ENCODE measurements at places on chromosomes 4 and X.
A peak's percentile ranks its signal among the peaks of the same experiment; 100 is the strongest.

DNA sequence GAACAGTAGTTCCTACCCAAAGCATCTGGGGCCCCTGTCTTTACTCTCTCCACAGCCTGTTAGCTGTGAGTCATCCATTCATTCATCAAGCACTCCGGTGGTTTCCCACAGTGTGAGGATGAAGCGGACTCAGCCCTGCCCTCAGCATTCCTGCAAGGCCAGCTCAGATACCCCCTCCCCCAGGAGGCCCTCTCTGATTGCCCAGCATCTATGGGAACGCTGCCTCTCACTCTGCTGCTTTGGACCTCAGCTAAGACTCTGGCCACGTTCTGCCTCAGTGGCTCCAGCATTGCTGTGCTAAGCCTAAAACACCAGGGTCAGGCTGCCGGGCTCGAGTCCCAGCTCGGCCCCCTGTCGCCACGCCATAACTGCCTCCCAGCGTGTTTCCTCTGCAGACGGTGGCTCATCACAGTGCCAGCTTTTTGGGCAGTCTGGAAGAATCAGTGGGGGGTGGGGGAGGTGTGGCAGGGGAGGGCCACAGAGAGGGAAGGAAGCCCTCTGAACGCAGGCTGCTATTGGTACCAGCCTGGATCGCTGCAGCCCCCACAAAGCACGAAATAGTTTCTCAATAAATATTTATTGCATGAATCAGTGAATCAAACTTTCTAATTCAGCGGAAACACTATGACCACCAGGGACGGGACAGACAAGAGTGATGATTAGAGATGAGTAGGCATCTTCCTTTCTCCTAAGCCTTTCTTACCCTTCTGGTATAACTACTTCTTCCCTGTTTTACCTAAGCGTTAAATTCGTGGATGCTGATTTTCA, 74.4 kb downstream of the SORCS2 start:
- DNase-seq, result peak; percentile 95

- DNase-seq, result no peak
Measured at GRCh38 chrX:103535206-103535605, 15.9 kb upstream of the RAB40A start.

DNA sequence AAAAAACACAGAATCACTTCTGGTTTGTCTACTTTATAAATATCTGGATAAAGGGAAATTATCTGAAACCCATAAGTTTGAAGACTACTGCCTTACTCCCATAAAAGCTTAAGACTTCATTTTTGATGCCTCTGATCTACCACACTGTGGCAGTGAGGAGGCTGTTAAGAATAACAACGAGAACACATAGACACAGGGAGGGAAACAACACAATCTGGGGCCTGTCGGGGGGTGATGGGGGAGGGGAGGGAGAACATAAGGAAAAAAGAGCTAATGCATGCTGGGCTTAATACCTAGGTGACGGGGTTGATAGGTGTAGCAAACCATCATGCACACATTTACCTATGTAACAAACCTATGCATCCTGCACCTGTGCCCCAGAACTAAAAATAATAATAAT, 573.7 kb downstream of the GBA3 start:
- DNase-seq, result no peak

DNA sequence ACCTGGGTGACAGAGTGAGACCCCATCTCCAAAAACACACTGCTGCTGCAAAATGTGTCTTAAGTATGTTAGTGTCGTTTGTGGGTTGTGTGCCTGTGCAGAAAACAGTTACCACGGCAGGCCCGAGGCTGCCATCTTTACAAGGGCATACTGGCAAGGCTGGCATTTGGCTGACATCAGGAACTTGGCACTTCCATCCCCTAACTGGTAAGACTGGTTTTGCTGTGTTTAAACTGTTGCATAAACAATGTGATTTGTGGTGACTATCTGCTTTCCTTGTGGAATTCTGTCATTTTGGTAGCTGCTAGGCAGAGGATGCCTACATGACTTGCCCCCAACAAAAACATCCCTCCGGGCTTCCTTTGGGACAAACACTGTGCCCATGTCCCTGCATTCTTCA, 12.3 kb downstream of the LRP2BP start:
- DNase-seq, result no peak

DNA sequence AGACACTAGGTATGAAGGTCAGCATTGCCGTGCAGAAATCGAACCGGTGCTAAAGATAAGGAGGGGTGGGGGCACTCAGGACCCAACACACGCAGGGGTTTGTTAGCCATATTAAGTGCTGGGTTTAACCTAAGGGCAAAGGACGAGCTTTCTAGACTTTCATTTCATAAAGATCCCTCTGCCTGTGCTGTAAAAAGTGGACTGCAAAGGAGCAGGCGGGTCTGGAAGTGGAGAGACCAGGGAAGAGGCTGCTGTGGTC, 1.3 kb downstream of the CASP3 start:
- DNase-seq, result no peak

DNA sequence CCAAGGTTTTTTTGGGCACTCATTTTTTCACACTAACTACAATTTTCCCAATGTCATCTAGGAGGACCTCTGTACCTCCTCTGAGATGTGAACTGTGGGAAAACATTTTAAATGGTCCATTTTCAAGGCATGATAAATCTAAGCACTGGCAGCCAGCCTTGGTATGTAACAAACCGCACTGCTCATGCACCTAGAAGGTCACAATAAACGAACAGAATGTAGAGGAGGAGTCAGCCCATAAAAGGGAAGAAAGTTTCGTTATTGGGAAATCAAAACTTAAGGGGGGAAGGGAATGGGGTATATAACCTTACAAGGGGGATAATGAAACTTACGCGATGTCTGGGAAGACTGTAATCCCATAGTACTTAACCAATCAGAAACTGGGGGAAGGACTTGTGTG, 16.4 kb downstream of the COX18 start:
- no peak for DNase-seq

DNA sequence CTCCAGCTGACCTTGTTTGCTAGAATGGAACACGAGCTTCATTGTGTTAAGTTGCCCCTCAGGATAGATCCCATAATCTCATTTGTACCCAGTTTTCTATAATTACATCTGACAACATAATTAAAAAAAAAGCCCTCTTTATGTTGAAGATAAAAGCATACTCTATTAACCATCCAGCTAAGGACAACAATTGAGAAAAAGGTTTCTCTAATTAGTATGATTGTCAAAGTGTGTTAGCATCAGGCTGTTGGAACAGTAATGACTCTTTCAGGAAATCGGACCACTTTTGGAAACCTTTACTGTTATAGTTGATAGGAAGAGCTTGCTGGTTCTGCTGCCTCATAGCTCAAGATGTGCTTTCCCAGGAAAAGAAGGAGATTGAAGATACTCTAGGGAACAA, 172.6 kb downstream of the FHIP1A start:
- no peak for DNase-seq

DNA sequence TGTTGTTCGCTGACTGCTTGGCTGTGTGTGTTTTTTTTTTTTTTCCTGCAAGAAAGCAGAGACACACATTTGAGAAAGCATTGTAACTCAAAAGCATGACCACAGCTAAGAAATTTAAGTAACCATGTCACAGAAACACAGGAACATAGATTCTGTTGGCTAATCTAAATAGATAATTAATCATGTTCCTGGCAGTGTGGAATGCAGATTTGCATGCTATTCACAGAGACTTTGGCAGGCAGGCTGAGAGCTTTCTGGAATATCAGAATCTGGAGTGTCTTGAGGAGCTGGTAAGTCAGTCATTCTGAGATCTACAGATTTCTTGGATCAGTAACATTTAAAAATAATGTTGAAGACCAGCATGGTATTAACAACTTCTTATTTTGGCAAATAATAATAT, 33.2 kb upstream of the SMS start:
- no peak for DNase-seq

- no peak for DNase-seq
Measured at GRCh38 chr4:71545168-71545567, 206.3 kb downstream of the SLC4A4 start.

DNA sequence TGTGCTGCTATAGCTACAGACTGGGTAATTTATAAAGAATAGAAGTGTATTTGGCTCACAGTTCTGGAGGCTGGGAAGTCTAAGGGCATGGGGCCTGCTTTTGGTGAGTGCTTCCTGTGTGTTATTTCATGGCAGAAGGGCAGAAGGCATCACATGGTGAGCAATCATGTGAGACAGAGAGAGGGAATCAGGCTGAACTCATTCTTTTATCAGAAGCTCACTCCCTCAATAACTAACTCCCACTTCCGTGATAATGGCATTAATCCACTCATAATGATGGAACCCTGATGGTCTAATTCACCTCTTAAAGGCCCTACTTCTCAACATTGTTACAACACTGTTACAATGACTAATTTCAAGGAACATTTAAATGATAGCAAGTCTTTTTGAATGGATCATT, 129.4 kb downstream of the FAT4 start:
- no peak for DNase-seq

- DNase-seq, result no peak
Measured at GRCh38 chr4:171279131-171279530, 534.1 kb upstream of the GALNTL6 start.

GRCh38 chr4:3518941-3519340, 13.3 kb downstream of the LRPAP1 start:
- DNase-seq, result no peak

DNA sequence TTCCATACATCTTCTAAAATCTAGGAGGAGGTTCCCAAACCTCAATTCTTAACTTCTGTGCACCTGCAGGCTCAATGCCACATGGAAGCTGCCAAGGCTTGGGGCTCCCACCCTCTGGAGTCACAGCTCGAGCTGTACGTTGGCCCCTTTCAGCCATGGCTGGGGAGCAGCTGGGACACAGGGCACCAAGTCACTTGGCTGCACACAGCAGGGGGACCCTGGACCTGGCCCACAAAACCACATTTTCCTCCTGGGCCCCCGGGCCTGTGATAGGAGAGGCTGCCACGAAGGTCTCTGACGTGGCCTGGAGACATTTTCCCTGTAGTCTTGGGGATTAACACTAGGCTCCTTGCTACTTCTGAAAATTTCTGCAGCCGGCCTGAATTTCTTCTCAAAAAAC, 8.2 kb upstream of the TENT5D start:
- no peak for DNase-seq

DNA sequence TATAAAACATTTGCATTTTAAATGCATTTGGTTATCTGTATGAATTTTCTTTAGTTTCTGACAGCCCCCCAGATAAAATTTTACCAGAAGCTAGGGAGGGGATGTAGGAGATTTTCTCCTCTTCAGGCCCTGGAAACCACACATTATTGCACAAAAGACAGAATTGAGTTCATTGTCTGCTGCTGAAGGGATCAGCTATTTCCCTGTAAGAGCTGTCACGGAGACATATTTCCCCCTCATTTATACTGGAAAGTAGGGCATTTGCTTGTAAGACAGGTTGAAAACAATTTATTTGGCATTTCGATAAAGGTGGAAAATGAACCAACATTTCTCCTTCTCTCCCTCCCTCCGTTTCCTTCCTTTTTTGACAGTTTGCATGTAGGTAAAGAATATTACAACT, 241.3 kb upstream of the LCORL start:
- DNase-seq, result no peak

DNA sequence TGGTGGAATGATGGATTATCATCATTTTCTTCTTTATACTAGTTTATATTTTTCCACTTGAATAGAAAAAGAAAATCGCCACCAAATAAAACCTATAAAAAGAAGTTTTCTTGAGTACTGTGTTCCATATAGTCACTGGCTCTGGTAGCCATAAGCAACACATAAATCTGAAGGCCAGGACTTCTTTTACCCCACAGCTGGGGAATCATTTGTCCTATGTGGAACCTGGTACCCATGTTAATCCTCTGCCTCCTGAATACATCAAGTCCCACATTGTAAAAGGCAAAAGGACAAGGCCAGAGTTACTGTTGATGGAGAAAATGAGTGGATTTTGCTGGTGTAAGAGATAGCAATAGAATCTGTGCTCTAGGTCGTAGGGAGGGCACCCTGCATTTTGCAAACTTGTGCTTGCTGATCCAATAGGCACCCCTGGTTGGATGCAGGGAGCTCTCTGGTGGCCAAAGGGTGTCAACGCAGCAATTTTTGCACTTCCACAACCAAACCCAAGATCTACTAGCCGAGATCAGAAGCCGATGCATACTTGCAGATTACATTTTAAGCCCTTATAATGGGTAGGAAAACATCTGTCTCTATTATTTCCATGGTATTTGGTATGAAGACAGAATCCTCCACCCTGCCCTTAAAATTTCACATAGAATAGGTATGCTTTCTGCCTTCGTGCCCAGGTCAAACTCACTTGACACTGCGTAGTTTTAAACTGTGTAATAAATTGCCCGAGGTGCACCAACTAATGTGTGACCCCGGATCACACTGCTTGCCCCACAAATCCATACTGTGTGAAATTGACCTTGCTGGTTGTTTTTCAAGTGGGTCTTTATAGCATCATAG, 146.2 kb upstream of the SCML1 start:
- peak; percentile 76 for DNase-seq

DNA sequence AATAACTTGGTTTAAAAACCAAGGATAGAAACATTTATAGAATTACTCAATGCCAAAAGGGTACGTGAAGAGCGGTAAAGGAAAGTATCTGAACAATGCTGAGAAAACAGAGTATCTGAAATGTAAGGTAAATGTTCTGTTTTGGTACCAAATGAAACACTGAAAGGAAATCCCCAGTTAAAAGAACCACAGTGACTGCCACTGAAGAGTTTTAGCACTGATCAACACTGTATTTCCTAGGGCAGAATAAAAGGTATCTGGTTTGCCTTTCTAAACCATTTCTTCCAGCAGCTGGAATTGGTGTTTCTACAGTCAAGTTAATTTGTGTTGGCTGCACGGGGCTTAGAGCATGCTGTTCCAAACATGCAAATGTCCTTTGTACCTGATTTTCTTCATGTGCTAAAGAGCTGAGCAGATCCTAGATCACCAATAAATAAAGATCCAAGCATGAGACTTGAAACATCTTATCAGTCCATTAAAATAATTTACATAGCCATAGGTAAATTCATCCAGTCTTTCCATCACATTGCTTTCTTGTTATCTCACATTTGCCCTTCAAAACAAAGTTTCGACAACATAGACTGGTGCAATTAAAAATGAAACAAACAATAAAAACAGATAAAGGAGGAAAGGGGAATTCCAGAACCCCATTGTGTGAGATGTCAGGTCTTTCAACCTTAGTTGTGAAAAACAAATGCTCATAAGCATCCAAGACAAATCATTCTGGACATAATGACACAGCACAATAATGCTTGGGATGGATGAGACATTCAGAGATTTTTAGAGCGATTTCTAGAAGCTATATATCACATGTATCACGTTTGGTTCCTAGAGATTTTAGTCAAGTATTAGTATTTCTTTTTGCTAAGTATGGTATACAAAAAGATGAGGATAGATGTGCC, 38.6 kb downstream of the MFAP3L start:
- no peak for DNase-seq

DNA sequence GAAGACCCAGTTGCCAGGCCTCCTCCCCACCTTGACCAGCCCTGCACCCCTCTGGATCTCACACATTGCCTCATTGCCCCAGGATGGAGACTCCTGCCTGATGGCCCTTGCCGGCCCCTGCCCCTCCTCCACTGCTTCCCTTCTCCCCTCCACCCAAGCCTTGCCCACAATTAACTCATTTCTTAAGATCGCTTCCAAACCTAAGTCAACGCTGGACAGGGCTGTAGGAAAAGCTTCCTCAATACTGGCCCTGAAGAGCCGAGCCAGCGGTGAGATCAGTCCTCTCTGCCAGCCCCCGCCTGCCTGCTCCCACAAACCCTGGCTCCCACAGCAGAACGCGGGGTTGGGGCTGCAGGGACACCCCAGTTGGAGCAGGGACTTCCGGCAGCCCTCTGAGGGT, 7.5 kb upstream of the HAUS7 start:
- DNase-seq, result no peak

GRCh38 chr4:145154573-145154972, 25.8 kb downstream of the OTUD4 start:
- no peak for DNase-seq

All from islet precursor cell (in vitro differentiated cells).